ENCODE measurements at places on chromosomes 5 and 9.

- no peak for DNase-seq
These were observed 180.1 kb downstream of the TTLL11 start for GRCh38 chr9:121912812-121913627.

- DNase-seq: no peak
These were observed 16.1 kb downstream of the AMBP start for GRCh38 chr9:114061830-114062474.

GRCh38 chr5:134813407-134813806 is 32.4 kb upstream of the C5orf24 start:
- DNase-seq: no peak

DNA sequence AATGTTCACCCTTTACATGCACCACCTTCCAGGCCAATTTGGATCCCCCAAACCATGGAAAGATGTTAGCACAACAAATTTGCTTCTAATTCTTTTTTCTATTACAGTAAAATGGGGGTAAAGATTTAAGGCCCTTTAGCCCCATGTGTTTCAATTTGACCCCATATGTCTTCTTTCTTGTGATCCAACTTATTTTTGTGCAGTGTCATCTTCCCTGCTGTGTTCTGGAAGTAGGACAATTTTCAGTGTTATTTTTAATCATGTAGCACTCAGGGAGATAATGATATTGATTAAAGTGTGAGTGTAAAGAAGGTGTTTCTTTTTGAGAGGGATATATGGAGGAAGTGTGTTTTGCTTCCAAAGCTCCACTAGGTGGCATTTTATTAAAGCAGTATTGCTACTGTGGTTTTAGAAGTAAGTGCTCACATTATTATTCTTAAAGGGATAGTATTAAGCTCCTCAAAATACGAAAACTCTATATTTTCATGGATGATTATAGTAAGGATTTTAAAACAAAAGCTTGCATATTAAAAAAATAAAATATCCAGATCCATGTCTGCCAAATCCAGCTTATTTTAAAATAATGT is 118.7 kb upstream of the ATP10B start:
- no peak for DNase-seq

GRCh38 chr9:36728651-36729520 is 156.2 kb downstream of the MELK start:
- no peak for DNase-seq

GRCh38 chr5:181245427-181246275 is 1.9 kb upstream of the RACK1 start:
- no peak for DNase-seq

- DNase-seq: no peak
These were observed 104.6 kb upstream of the IRX1 start for GRCh38 chr5:3490957-3491507.

DNA sequence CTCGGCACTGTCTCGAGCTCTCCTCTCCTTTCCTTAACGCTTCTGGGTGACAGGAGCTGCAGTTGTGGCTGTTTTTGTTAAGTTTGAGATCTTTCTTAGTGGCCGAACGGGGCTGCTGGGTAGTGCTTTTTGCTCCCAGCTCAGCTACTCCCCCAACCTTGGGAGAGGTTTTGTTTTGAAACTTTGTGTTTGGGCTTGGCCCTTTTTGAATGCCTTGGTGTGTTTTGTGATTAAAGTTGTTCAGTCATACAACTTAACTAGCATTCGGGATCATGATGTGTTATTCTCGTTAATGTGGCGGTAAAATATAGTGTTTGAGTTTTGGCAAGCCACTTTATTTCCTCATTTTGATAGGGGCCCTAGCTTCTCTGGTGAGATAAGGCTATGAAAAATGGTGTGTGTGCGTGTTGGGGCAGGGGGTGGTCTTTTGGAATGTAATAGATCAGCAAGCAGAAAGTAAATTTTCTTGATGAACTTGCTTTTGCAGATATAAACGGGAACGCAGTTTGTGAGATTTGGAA is 1.1 kb downstream of the KDM3B start:
- DNase-seq: no peak

- no peak for DNase-seq
These were observed 56.4 kb downstream of the GABBR2 start for GRCh38 chr9:98652302-98652701.

DNA sequence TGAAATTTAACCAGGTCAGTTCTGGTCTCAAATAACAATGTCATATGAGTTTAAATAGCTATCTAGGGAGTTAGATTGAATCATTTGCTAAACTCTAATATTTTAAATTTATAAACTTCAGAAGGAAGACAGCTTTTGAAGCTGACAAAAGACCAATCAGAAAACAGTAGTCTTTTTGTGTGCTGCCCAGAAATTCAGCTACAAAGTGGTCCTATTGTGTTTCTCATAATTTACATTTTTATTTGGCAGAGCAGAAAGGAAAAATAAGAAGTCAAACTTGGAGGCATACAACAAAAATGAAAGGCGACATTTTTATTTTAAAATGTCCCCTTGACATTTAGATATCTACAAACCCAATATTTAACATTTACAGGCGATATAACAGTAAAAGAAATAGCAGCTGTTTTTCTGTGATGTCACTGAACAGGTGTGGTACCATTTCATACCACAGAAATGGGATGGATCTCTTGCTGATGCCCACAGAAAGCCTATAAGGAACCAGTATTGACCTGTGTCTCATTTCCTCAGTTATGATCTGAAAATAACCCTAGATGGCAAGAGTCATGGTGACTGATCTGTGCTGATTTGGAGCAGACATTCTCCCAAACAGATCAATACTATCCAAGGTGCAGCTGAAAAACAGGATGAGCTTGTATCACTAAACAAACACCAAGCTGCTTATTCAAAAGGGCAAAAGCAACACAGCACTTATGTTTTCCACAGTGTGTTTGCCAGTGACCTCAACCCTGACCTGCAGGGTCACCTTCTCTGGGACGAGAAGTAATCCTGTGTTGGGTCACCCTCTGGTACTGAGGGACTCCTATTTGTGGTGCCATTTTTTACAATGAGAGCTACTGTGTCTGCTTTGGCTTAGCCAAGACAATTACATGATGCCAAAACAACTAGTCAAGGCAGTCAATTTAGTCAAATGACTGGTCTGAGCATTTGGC is 3.6 kb upstream of the FST start:
- no peak for DNase-seq

- no peak for DNase-seq
These were observed 262.7 kb downstream of the DEPDC1B start for GRCh38 chr5:60437308-60437707.

- DNase-seq: no peak
These were observed 262.5 kb downstream of the ELAVL2 start for GRCh38 chr9:23563517-23563916.

GRCh38 chr9:114174557-114174875 is 19.2 kb downstream of the COL27A1 start:
- no peak for DNase-seq

- no peak for DNase-seq
These were observed 135.5 kb upstream of the PRLR start for GRCh38 chr5:35365758-35366157.

DNA sequence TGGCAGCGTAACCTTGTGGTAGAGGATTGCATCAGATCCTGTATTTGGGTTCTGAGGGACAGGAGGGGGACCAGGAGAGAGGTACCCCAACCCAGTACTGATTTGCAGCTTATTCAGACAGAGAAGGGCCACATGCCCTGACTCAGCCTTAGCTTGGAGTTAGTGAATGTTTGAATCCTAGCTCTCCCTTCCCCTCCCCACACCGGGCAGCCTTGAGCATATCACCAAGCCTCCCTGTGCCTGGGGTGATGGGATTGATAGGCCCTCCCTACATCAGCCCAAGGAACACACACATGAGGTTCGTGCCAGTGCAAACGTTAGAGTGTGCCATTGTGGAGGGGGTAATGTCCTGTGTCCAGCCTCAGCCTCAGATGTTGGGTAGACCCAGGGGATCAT is 71.9 kb downstream of the AMBP start:
- no peak for DNase-seq

DNA sequence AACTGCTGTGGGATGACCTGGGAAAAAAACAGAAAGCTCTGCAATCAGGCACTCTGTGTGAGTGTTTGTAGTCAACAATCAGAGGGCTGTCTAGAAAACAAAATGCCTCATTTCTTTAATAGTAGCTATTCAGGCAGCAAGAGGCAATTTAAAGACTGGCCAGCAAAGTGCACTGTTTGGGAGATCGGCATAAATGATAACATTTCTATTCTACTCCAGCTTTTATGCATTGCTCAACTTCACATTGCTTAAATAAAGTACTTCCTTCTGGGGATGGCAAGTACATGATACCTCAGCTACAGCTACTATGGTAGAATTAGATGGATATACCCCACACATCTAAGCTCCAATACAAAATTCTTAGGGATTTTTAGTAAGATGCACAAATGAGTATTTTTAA is 193.1 kb downstream of the DCP2 start:
- no peak for DNase-seq

- no peak for DNase-seq
These were observed 13.4 kb upstream of the GRIN3A start for GRCh38 chr9:101751895-101752294.
